ENCODE measurements at places on chromosomes 5 and 9. TPM values are rescaled to one million over a fixed set of nuclear protein-coding genes. Genes with fewer than 3 reads are reported as not detected.

DNA sequence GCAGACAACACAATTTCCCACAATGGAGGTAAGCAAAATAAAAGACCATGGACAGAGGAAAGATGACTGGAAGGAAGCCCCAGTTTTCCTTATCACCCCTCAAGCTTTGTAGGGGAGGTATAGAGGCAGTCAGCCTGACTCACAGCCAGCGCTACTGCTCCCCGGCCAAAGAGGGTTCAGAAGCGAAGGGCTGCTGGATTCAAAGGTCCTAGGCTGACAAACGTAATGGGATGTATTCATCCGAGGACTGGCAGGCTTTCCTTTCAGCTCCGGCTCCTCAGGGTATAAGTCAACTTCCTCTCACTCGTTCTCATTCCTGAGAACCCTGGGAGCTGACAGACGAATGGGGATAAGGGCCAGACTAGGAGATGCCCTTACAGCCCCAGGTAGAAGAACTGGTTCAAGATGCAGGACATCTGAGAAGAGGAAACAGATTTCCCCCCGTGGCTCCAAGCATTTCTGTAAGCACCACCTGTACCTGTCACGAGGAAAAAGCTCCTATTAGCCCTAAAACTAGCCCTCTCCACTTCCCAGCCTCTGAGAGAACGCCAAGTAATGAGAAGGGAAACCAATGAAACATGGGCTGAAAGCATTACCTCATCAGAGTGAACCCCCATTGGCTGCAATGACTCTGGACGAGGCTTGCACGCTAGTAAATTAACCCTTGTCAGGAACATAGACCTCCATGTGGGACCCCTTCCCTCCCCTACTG, 22.1 kb upstream of the FAM13B start:
- DNase-seq, result no peak

DNA sequence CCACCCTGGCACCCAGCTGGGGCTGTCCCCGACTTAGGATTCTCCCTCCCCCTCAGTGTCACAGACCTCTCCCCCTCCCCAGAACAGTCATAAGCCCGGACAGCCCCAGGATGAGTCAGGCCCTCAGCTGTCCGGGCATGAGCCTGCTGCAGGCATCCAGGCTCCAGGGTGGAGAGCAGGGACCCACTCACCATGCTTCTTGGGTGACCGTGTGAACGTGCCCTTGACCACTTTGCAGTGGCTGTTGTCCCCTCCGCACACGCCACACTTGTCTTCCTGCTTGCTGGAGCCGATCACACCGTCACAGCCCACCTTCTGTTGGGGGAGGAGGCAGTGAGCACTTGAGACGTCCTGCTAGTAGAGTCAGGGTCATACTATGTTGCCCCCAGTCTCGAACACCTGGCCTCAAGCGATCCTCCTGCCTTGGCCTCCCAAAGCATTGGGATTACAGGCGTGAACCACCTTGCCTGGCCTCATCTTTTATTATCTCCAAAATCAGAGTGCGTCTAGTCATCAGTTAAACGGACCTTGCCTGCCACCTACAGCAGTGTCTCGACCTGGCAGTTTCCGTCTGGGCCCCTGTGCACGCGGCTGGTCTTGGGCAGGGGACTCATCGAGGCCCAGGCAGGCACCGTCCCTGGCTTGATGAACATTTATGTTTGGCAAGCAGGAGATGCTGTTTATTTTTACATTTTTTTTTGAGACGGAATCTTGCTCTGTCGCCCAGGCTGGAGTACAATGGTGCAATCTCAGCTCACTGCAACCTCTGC, 72.6 kb downstream of the ZNF354C start:
- no peak for DNase-seq

GRCh38 chr9:114900942-114901802, 29.2 kb downstream of the TNFSF8 start:
- DNase-seq, result no peak

DNA sequence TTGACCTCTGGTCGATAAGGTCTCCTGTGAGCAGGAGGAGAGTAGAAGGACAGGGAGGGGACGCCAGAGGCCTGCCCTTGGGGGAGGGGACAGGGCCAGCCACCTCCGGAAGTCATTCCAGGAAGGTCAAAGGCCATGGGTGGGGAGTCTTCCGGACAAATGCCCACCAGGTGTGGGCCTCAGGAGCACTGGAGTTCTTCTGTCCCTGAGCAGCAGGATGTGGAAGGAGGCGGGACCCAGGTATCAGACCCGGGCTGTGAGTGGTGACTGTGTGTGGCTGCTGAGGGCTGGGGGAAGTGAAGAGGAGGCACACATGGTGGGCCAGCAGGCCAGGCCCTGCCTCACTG, 13.9 kb downstream of the FGF18 start:
- no peak for DNase-seq

DNA sequence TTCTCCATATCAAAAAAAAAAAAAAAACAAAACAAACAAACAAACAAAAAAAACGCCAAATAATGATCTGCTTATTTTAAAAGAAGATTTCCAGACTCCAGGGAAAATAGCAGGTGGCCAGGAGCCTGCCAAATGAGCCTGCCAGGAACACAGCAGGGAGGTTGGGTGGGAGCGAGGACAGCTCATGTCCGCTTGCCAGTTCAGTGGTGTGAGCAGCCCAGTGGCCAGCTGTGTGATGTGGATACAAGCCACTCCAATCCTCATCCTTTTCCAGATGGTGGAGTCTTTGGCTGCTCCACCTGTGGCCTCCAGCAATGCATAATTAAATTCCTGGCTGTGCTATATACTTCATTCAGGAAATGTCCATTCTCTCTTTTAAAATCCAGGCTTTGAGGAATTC, 1025.1 kb upstream of the C9orf72 start:
- no peak for DNase-seq

GRCh38 chr5:67165526-67166459, 30.8 kb downstream of the CD180 start:
- peak; percentile 66 for DNase-seq

- no peak for DNase-seq
These were observed 269.8 kb downstream of the GADD45G start for GRCh38 chr9:89874351-89875321.

DNA sequence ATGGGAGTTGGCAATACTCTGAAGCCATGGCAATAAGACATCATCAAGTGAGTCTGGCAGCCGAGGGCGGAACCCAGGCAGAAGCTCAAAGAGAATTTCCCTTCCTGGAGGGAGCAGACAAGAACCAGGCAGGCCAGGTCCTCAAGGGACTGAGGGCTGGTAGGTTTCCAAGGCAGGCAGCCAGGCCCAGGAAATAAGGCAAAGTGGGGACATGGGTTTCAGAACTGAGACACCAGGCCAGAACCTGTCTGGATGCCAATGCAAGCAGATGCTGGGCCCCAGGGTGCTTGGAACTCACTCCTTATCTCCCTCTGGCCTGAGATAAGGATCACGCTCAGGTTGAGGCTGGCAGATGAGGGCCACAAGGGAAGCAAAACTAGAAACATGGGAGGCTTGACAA, 8.9 kb downstream of the TSSK1B start:
- no peak for DNase-seq

DNA sequence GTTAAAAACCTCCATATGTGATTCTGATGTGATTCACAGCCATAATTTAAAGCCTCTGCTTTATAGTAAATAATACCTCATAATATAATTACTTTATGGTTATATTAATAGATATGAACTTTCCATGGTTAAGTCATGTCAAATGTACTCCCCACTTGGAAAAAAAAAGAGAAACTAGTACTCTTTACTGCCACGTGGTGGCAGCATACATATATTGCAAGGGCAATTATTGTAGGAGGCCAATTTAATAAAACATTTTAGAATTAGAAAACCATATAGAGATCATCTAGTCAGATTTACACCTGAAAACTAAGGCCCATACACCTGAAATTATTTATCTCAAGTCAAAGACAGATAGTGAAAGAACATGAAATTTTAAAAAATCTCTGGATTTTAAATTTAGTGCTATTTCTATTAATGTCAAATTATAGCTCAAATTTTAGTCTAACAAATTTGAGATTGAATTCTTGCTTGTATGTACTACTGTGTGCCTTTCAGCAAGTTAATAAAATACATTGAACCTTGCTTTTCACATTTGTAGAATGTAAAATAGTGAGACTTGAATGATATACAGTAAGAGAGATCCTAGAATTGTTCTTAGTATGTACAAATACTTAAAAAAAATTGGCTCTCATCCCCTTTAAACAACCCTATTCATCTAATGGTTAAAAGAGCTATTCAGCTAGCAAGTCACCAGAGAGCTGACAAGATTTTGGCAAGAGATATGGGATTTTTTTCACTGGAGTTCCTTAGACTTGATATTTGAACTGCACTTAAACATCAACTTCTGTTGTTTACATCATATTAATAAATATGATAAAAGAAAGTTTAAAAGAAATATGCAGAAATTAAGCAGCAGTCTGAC, 603.8 kb downstream of the TLE4 start:
- DNase-seq, result no peak

DNA sequence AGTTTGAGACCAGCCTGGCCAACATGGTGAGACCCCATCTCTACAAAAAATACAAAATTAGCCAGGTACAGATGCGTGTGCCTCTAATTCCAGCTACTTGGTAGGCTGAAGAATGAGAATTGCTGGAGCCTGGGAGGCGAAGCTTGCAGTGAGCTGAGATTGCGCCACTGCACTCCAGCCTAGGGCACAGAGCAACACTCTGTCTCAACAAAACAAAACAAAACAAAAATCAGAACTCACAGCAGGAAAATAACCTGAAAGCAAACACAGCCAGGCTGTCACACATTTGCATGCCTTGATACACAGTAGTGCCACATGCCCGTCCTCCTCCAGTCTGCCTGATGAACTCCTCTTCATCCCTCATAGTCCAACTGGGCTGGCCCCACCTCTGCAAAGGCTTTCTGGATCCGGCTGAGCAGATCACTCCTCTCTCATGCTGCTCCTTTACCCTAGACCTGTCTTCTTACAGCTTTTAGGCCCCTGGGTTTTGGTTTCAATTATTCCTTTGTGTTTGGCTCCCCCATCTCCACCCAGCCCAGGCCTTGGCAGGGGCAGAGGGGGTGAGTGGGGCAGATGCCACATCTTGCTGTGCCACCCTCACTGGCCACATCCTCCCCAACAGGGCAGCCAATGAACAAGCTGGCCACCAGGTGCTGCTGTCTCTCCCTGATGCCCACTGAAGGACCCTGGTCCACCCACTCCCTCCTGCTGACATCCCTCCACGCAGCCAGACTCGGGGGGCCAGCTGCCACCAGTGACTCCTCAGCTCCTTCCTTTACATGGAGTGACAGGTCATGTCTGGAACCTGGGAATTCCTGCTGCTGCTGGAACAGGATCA, 62.0 kb upstream of the GGTA1 start:
- no peak for DNase-seq

CDC20B gene
- total RNA-seq, result not detected

DNA sequence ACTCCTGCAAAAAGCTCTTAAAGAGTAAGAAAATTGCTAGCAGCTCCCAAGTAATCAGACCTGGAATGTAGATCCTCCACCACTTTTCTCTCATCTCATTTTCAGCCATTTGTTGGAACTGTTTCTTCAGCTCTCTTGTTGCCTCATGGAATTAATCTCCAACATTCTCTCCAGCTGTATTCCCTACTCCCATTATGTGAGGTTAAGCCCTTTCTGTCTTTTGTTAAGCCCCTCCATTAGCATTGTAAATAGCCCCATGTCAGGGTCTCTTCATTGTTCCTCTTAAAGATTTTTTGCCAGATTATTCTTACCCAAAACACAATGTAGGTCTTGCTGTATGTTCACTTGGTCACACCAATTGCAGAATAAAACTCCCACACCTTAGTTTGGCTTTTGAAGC, 119.8 kb downstream of the PLPPR1 start:
- DNase-seq, result no peak

DNA sequence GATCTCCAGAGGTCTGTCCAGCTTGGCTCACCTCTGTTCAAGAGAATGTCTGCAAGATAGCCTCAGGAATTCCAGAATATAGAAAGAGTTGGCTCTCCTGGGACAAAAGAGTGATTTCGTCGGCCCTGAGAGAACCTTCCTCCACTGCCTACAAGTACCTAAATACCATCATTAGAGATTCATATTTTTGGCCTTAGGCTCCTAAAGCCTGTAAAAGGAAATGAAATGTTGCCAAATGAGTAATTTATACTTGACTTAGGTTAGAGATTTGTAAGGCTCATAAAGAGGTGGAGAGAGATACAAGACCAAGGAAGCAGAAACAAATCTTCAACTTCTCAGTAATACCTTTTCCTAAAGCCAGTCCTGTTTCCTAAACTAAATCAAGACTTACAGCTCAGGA, 146.2 kb downstream of the CCDC192 start:
- DNase-seq, result no peak

ABLIM3 gene
- 0.29 TPM for total RNA-seq

PCDHGA6 gene
- 0.64 TPM for total RNA-seq

PRR16 gene
- not detected for total RNA-seq

DNA sequence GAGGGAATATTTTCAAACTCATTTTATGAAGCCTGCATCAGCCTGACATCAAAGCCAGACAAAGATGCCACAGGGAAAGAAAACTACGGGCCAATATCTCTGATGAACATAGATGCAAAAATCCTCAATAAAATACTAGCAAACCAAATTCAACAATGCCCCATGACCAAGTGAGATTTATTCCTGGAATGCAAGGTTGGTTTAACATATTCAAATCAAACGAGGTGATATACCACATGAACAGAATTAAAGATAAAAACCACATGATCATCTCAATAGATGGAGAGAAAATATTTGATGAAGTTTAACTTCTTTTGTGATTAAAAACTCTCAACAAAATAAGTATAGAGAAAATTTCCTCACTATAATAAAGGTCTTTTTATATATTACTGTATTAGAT, 792.0 kb upstream of the ZNF608 start:
- DNase-seq, result no peak

IL17B gene
- total RNA-seq, result not detected

GRCh38 chr5:52269401-52269800, 518.3 kb upstream of the ITGA1 start:
- no peak for DNase-seq

DNA sequence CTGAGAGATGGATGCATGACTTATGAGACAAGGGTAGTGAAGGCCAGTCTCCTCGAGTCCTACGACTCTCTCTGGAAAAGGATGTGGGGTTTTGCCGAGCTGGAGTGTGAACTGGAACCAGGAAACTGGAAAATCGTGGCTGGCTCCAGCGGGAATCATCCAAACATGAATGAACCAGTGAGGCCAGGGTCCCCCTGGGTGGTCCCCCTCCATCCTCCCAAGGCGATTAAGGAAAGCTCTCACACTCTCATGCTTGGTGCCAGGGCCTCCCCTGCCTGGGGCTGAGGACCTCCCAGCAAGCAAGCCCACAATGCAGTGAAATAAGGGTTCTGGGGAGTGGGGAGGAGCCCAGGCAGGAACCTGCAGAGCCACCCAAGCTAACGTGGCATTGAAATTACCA, 9.6 kb upstream of the AMBP start:
- no peak for DNase-seq

PCDHB5 gene
- not detected for total RNA-seq

KLF9 gene
- 23.6 TPM for total RNA-seq

ZNF474 gene
- total RNA-seq, result 0.41 TPM

ADGRD2 gene
- total RNA-seq, result not detected

GRCh38 chr5:148999741-149000140, 63.1 kb downstream of the SH3TC2 start:
- no peak for DNase-seq

- DNase-seq, result no peak
These were observed 52.1 kb upstream of the SLC24A2 start for GRCh38 chr9:19840953-19841352.

Data from T-cell (primary cell).